Stimulated activated naive CD4-positive, alpha-beta T cell treated with Interleukin-2 at 50 U/mL for 16 hours (primary cell): ENCODE measurements at places on chromosomes 3 and 15.

DNA sequence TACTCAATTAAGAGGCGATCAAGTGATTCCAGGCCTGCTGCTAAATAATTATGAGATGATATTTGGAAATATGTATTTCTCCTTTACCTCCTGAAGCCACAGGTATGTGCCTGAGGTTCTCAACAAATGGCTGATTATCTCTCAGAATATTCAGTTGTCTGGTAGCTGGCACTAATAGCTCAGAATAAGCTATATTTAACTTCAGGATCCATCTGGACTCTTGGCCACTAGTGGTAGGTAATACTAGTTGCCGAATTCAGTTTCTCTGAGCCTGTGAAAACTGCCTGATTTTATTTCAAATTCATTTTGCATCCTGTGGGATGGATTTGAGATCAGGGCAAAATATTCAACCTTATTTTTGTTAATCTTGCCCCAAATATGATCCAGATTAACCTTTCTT is 499.0 kb downstream of the DIPK2A start:
- no peak for DNase-seq

GRCh38 chr15:40282147-40282868 is 556 bp downstream of the ANKRD63 start:
- no peak for DNase-seq

GRCh38 chr3:178949896-178950295 is 121.7 kb downstream of the ZMAT3 start:
- DNase-seq, result no peak

GRCh38 chr15:34793071-34793470 is 2.3 kb downstream of the ACTC1 start:
- no peak for DNase-seq

GRCh38 chr15:73075160-73075859 is 23.0 kb downstream of the NEO1 start:
- no peak for DNase-seq

- no peak for DNase-seq
Measured at GRCh38 chr3:134471521-134472193, 14.1 kb downstream of the ANAPC13 start.

DNA sequence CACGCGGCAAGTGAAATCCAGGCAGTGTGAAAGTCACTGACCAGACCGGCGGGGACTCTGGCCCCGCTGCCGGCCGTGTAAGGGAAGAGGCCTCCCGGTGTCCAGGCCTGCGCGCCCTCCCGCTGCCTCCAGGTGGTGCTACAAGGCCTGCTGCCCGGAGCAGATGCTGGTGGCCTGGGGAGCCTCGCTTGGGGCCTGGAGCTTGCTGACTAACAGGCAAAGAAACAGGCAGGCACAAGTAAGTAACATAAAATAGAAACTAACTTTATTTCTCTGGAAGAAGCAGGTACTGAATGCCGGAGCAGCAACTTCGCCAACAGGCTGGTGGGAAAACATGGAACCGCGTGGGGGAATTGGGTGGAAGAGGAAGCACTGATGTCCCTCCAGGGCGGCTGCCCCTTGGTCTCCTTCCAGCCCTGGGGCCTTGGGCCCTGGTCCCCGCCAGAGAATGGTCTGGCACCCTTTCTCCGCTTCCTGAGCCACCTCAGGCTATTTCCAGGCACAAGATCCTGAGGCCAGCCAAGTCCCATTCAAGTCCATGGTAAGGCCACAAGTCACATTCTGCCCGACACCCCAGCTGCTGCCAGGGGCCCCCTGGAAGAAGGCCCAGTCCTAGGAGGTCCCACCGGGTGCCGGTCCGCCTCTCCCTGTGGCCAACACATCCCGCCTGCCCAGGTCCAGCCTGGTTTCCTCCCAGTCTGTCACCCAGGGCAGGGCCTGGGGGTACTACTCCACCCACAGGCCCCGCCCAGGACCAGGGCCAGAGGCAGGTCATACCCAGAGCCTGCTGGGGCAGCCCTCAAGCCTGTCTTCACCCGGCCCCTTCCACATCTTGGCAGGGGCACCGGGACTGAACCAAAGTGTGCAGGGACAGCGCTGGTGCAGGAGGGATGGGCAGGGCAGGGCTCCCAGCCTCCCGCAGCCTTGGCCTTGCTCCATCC is 45.0 kb downstream of the TNK2 start:
- DNase-seq, result peak; percentile 42

DNA sequence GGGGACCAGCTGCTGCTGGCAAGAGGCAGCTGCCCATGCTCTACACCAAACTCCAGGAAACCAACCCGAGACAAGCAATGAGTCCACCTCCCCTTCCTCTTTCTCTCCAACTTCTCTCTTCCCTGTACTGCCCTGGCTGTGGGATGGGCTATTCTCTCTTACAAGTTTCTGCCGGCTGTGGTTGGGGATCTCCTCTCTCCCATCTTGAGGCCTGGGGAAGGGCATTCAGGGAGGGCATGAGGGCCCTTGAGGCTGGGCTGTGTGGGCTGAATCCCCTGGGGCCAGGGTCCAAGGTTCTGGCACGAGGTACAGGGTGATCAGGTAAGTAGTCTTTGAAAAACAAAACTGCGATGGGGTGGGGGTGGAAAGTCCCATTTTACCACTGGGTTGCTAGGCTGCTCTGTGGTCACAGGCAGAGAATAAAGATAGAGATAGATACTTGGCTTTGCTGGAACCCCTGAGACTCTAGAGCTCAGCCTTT is 32.3 kb upstream of the CTSH start:
- DNase-seq, result no peak

DNA sequence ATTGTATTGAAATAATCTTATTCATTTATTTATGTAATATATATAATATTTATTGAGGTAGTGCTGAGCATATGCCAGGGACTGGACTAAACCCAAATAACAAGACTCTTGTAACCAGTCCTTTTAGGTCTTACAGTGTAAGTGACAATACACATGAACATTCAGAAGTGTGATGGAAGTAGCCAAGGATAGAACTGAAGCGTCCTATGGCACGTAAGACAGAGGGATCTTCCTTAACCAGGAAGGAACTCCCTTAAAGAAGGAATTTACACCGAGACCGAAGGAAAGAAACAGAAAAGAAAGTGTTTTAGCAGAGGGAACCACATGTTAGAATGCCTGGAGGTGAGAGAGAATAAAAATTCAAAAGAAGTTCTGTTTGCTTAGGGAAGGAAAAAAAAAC is 23.6 kb upstream of the CLDN1 start:
- no peak for DNase-seq

GRCh38 chr15:88069561-88069960 is 187.0 kb downstream of the NTRK3 start:
- DNase-seq, result no peak

- DNase-seq, result no peak
Measured at GRCh38 chr3:4551051-4551711, 58.0 kb downstream of the ITPR1 start.

DNA sequence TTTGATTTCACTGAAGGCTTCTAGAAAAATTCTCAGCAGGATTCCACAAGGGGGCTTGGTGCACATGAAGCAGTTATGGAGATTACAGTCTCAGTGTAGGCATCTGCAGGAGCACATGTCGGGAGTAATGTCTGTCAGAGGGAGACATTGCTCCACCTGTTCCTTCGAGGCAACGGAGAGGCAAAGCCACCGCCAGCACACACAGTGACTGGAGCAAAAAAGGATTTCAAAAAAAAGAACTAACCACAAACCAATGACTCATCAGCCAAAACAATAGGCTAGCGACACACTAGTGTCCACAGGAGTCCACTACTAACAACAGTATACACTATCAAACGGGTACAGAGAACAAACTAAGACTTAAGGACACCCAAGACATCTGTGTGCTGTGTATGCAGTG is 68.9 kb downstream of the NPTN start:
- DNase-seq, result no peak

- no peak for DNase-seq
Measured at GRCh38 chr15:96702589-96702988, 372.1 kb downstream of the NR2F2 start.

- no peak for DNase-seq
Measured at GRCh38 chr3:157982359-157982758, 123.9 kb downstream of the SHOX2 start.

GRCh38 chr3:172705170-172705569 is 5.7 kb downstream of the NCEH1 start:
- DNase-seq, result no peak

DNA sequence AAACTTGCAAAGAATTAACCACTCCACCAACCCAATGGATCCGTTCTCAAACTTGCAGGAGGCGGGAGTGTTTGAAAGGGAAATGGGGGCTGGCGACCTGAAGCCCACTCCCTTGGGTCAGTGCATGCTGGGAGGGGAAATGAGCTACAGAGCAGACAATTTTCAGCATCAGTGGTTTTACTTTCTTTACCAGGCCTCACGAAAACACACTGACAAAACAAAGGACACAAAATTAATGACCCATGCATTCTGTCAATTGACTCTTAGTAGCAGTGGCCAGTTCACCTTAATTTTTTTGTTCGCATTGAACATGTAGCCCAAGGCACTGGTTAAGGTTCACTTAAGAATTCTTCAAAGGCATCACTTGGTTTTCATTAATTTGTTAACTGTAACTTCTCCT is 413.5 kb downstream of the MECOM start:
- no peak for DNase-seq

GRCh38 chr3:16633948-16634347 is 28.7 kb upstream of the DAZL start:
- DNase-seq, result no peak

- DNase-seq, result no peak
Measured at GRCh38 chr3:15542614-15543013, 21.1 kb upstream of the COLQ start.

- DNase-seq, result no peak
Measured at GRCh38 chr3:27076815-27077630, 292.2 kb downstream of the NEK10 start.

DNA sequence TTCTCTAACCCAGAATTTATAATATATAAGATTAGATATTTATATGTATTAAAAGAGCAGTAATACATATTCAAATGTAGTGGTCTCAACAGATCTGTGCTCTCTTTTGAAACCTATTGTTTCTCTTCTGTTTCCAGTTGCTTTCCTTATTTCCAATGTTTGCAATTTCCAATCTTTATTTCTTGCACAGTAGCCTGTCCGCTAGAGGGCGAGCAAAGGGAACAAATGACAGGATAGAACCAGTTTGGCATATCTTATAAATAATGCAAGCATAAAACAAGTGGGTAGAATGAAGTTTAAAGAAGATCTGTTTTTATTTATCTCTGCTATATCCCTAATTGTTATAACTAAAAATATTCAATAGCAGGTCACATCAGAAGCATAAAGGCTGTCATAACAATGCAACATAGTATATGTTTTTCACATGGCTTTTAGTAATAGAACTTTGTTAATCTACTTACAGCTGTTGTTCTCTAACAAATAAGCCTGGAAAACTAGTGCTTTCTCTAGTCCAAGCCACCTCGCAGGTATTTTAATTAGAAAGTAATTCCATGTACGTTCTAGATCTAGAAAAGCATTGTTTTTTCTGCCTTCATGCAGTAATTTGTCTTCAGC is 15.1 kb upstream of the TCAIM start:
- DNase-seq, result peak; percentile 10

DNA sequence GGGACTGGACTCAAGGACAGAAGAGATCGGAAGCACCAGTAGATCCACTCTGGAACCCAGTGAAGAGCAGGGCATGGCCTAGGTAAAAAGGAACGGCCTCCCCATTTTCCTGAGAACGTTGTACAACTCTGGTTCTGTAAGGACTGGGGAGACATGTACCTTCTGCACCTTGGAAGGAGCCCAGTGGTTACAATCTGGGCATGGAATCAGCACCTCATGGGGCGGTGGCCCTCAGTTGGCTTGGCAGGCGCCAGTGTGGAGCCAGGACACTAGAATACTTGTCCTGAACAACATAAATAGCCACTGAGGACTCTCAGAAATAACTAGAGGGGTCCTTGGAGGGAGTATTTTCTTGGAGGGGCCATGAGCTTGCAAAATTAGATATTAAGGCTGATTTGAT is 25.6 kb downstream of the EAF1 start:
- DNase-seq, result no peak

- no peak for DNase-seq
Measured at GRCh38 chr3:18153571-18154173, 271.5 kb downstream of the SATB1 start.

DNA sequence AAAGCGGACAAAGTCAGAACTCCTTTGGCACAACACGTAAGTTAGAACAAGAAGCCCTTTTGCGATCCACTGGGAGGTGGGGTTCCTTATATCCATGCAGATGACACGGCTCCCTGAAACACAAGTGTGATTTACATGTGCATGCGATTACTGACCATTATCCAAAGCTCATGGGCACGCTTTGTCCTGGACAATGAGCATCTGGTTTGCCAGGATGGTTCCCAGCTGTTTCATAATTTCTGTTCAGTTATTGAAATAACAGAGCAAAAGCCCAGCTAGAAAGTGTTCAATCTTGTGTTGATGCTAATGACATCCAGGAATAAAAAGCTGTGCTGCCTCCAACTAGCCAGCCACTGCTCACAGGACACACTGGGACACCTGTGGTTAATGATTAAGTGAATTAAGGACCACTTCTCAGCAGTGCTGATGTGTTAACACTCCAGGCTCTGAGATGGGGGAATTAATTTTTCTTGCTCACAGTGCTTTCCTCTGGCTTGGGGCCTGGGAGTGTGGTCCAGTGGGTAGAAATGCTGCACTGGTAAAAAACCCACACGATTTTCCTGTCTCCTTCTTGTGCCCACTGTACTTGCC is 123.1 kb upstream of the SLC2A2 start:
- DNase-seq, result no peak

DNA sequence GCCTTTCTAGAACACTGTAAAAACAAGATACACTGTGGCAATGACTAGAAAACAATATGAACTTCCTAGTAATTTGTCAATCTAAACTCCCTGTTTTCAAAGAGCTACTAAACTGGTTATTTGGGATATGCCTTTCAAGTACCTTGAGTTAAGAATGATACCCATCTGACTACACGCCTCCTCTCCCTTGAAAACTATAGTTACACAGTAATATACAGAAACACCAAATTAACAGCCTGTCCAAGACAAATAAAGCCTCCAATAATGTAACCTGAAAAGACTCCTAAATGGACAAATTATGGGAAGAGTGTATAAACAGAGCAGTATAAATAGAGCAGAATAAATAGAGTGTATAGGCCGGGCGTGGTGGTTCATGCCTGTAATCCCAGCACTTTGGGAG is 70.1 kb downstream of the SMARCC1 start:
- DNase-seq, result no peak

DNA sequence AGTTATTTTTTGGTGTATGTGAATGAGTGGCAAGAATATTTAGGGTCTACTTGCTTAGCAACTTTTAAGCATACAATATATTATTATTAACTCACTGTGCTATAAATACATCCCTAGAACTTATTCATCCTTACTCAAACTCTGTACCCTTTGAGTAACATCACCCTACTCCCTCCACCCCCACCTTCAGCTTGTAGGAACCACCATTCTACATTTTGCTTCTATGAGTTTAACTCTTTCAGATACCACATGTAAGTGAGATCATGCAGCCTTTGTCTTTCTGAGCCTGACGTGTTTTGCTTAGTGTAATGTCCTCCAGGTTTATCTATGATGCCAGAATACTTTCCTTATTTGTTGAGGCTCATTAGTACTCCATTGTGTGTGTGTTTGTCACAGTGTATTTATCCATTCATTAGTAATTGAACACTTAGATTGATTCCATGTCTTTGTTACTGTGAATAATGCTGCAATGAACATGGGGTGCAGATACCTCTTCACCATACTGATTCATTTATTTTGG is 526.9 kb downstream of the PYDC2 start:
- DNase-seq, result no peak

GRCh38 chr3:159453945-159454344 is 534.7 kb upstream of the IL12A start:
- no peak for DNase-seq

GRCh38 chr3:9278498-9278897 is 29.1 kb upstream of the SRGAP3 start:
- DNase-seq, result no peak

GRCh38 chr3:89098964-89099585 is 8.3 kb upstream of the EPHA3 start:
- DNase-seq, result peak; percentile 10

GRCh38 chr15:41983621-41984571 is 11.5 kb upstream of the EHD4 start:
- no peak for DNase-seq
